ENCODE measurements at places on chromosomes 2 and 18.
A peak's percentile ranks its signal among the peaks of the same experiment; 100 is the strongest.

- no peak for DNase-seq
These were observed 81.1 kb downstream of the TRABD2A start for GRCh38 chr2:84799772-84800171.

- DNase-seq = no peak
These were observed 139.7 kb upstream of the NOSTRIN start for GRCh38 chr2:168662651-168663208.

GRCh38 chr18:3771121-3771971, 321.4 kb downstream of the TGIF1 start:
- peak; percentile 20 for DNase-seq

DNA sequence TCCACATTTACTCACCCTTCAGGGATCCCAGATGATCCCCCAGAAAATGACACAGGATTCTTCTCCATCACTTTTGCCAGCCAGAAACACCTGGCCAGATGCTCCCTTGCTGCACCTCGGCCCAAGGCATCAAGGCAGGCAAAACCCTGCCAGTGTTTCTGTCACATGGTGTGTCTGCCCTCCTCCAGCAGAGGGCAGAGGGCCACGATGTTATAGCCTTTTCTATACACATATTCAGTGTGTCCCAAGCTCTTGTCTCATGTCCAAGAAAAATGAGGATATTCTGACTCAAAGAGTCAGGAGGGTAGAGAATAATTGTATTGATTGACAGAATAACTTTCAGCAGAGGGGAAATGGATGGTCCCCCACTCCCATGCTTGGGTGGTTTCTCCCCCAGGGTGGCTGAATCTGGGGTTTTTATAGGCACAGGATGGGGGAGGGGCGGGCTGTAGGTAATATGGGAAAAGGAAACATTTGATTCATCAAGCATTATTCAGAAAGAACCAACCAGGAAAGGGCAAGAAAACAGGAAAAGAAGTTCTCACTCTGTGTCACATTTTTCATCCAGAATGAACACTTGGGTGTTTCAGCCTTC, 933.9 kb downstream of the TRIB2 start:
- no peak for DNase-seq

DNA sequence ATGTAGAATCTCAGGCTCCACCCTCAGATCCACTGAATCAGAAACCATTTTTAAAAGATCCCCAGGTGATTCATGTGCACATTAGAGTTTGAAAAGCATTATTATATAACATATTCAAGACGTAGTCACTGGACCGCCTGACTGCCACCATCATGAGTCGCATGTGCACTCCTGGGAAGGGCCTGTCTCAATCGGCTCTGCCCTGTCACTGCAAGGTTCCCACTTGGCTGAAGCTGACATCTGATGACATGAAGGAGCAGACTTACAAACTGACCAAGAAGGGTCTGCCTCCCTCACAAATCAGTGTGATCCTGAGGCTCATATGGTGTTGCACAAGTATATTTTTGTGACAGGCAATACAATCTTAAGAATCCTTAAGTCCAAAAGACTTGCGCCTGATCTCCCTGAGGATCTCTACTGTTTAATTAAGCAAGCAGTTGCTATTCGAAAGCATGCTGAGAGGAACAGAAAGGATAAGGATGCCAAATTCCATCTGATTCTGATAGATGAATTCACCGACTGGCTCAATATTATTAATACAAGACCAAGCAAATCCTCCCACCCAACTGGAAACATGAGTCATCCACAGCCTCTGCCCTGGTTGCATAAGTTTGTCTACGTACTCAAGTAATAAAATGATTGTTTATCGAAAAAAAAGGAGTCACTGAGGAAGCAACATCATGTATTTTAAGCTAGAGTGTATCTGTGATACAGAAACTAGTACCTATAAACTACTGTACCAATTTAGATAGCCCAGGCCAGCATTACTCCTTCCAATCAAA, 26.2 kb downstream of the ATAD2B start:
- no peak for DNase-seq

- no peak for DNase-seq
These were observed 50.8 kb upstream of the CXCR4 start for GRCh38 chr2:136168720-136169119.

DNA sequence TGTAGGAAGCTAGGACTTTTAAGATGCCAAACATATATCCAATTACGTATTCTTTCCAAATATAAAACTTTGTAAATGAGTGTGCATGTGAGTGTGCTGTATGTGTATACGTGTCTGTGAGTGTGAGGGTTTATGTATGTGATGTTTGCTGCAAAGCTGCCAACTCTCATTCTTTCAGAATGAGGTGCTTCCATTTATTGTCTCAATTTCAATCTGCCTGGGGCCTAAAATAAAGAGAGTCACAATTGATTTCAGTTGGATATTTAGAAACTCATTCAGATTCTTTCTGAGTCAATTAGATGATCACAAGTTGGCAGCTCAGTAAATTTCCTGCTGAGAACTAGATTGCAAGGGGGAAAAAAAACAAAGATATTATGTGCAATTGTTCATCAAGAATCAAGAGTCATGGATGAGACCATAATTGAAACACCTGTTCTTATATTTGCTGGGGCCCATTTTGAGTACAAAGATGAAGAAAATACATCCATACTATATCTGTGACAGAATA, 621.2 kb upstream of the ACVR2A start:
- no peak for DNase-seq

DNA sequence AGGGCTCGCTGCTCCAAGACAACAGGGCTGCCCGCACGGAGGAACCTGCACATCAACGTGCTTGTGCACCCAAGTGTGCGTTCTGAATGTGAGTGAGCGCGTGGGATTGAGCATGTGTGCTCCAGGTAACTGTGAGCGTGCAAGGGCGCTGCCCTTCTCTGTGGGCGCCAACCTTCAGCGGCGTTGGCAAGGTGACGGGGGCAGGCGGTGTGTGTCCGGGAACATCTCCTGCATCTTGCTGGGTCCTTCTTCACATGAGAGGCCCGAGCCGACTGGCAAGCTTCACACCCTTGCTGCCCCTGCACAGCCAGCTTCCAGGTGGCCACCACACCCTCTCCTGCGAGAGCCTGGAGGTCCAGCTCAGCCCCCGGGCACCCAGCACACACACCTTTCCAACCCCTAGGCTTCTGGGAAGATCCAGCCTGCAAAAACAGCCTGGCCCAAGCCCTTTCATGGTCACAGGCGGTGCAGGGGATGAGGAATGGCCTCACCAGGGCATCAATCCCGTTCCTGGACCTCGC, 220.9 kb downstream of the HDAC4 start:
- DNase-seq = no peak

GRCh38 chr2:160630801-160631590, 137.4 kb upstream of the RBMS1 start:
- no peak for DNase-seq

- no peak for DNase-seq
These were observed 101.2 kb upstream of the ALK start for GRCh38 chr2:30022444-30023071.

- no peak for DNase-seq
These were observed 47.6 kb downstream of the G6PC2 start for GRCh38 chr2:168948621-168949212.

GRCh38 chr18:13032173-13032572, 41.0 kb downstream of the CEP192 start:
- no peak for DNase-seq

- no peak for DNase-seq
These were observed 21.1 kb upstream of the CSRNP3 start for GRCh38 chr2:165448406-165448805.

DNA sequence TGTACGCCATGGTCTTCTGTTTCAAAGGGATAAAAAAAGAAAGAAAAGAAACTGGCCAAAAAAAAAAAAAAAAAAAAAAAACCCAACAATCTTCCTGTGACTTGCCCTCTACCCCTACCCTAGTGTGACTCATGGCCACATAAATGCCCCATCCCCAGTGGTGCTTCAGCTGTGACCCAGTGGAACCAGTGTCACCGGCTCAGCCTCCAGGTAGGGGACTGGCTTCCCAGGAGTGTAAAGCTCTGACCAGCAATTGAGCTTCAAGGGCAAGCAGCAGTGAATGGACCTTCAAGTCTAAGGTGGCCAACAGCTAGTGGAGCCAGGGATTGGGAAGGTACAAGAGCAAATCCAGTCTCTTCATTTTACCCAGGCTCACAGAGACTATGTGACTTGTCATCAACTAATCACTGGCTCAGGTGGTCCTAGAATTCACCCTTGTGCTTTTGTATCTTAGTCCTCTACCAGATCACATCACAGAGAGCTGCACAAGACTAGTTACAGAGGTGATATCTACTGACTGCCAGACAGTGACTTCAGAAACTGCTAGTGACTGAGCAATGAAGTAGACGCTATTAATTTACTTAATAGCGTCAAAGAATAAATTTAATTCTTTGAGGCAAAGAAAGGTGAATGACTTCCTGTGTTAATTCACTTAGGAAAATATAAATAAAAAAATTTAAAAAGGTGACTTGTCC, 1.3 kb upstream of the TGFBRAP1 start:
- DNase-seq = no peak

DNA sequence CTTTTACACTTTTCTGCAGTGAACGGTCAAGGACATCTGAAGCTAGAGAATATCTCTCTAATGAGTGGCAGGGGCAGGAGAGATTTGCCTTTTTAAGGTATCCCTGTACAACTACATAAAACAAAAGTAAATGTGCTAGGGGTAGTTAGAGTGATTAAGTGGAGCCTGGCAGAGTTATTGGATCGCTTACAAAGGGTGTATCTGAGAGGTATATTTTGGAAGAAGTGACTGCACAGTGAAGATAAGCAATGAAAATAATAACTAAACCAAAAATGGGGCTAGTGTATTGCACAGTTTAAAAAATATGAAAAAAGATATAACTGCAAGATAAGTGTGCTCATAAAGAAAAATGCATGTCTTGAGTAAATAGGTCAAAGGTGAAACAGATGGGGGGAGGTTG, 193.5 kb upstream of the EPC2 start:
- no peak for DNase-seq

- DNase-seq = peak; percentile 17
These were observed 1.4 kb downstream of the UBE2F start for GRCh38 chr2:237968048-237968862.

- DNase-seq = no peak
These were observed 1.4 kb downstream of the TRIB2 start for GRCh38 chr2:12718015-12718671.

- peak; percentile 26 for DNase-seq
These were observed 1.0 kb upstream of the LDLRAD4 start for GRCh38 chr18:13217466-13217961.

DNA sequence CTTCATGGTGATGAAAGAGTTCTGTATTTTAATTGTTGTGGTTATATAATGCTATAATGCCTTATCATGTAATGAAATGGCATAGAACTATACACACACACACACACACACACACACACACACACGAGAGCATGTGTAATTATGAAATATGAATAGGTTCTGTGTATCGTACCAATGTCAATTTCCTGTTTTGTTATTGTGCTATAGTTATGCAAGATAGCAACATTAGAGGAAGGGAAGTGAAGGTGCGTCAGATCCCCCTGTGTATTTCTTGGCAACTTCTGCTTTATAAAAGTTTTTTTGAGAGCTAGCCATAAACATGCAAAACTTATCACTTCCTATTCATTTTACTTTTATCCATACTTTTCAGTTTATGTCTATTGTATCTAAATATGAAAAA, 60.7 kb upstream of the ARHGAP15 start:
- DNase-seq = no peak

DNA sequence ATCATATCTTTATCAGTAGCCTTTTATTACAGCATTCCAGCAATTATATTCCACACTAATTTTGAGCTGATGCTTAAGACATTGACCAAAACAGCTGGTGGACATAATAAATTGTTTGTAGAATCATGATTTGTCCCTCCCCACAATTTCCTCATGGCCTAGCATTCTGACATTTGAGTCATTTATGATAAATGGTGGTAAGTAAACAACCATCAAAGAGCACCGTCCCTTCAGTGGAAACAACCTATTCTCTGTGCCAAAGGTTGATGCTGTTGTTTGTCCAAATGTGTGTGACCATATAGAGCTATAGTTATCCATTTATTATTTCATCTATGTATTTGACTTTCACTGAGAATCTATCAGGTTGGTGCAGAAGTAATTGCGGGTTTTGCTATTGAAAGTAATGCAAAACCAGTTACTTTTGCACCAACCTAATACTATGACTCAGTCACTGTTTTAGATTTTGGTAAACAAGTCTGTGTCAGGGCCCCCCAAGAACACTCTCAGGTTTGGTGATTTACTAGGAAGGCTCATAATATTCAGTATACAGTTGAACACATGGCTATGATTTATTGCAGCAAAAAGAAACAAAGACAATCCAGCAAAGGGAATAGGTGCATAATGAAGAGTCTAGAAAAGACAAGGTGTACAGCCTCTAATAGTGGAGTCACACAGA, 608.7 kb upstream of the REG3G start:
- DNase-seq = no peak

- DNase-seq = no peak
These were observed 929.0 kb upstream of the NRXN1 start for GRCh38 chr2:51960841-51961335.

DNA sequence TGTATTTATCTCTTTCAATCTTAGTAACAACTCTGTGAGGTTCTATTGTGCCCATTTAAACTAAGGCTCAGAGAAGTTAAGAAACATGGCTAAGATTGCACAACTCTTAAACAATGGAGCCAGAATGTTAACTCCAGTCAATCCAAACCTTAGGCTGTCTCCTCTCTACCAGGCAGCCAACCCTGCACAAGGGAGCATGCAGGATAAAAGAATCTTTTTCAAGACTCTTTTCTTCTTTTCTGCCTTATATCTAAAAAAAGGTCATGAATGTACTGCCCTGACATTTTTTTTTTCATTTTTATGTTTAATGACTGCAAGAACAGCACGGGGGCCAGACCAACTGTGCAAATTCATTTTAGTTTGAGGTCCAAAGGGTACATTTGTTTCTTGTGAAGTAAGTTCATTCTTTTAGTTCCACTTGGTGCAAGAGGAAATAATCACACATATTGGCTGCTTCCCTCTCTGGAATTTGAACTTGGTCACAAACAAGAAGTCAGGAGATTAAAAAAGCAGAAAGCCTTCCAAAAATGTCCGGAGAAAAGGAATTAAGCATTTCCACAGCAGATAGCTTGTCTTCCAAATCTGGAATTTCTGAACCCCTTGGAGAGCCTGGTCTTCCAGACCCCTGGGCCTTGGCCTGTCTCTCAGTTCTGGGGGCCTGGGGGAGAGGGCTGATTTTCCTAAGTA, 96.0 kb upstream of the RIOK3 start:
- no peak for DNase-seq

GRCh38 chr2:134002391-134002790, 251.5 kb upstream of the MGAT5 start:
- no peak for DNase-seq

- no peak for DNase-seq
These were observed 20.2 kb upstream of the ACVR2A start for GRCh38 chr2:147824620-147825019.

GRCh38 chr2:221559991-221560390, 12.1 kb downstream of the EPHA4 start:
- no peak for DNase-seq

Measured in activated CD8-positive, alpha-beta memory T cell treated with anti-CD3 and anti-CD28 coated beads for 1 hour (primary cell).